Right renal pelvis (tissue), 4 donors: ENCODE measurements at places on chromosomes 6 and 20.

DNA sequence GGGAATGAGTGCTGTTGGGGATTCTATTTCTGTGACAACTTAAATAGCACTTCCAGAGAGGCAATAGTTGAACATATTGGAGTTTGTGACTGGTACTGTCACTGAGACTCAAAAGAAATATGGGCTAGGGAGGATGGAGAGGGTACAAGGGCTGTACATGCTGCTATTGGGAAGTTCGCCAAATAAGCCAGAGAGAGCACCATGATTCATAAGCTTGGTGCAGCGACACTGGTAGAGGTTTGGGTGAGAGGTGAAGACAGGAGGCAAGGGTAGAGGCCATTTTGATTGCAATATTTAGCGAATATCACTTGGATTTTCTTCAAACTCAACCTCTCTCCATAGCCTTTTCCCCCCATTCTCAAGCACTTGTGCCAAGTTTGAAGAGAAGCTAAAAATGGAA is 214.3 kb downstream of the OGFRL1 start:
- no peak for DNase-seq

DNA sequence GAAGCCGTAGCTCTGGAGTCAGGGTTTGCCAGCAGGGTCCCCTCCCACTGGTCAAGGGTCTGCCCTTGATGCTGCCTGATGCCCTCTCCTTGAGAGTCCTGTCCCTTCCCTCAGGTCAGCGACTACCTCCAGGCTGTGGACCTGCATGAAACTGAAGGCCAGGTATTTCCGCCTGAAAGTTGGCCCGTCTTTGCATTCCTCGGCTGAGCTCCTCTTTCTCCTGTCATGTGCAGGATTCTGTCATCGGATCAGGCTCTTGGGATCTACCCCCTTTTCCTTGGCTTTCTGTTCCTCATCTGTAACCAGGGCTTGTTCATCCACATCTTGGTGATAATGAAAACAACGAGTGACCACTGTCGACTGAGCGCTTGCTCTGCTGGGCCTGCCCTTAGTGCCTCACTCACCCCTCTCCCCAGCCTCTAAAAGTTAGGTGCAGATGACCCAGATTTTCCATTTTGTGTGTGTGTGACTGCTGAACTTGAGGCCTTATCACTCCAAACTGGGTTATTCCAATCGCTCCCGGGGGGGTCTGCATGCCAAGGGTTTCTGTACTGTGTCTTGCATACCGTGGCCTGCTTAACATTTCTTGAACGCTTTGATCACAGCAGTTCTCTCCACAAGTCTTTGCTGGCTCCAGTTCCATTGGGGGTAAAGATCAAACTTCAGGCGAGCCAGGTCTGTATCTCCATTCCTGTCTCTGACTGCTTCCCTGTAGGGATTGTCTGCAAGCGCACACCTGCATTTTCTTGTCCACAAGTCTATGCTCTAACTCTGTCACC is 81.6 kb downstream of the DTD1 start:
- no peak for DNase-seq

- no peak for DNase-seq
Observed at GRCh38 chr20:11652128-11652527, 265.6 kb upstream of the BTBD3 start.

GRCh38 chr20:1964061-1964460 is 29.8 kb downstream of the PDYN start:
- DNase-seq: no peak

DNA sequence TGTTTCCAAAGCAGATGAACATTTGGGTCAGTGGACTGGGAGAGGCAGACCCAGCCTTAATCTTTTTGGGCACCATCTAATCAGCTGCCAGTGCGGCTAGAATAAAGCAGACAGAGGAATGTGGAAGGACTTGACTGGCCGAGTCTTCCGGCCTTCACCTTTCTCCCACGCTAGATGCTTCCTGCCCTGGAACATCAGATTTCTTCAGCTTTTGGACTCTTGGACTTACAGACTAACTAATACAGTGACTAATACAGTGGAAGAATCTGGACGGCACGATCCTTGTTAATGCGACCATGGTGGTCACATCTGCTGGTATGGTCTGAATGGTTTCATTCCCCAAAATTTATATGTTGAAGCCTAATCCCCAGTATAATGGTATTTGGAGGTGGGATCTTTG is 122.6 kb upstream of the NXT1 start:
- DNase-seq: no peak

GRCh38 chr6:51094271-51094670 is 275.6 kb downstream of the TFAP2B start:
- DNase-seq: no peak

GRCh38 chr20:17500826-17501225 is 30.4 kb downstream of the BFSP1 start:
- DNase-seq: no peak

DNA sequence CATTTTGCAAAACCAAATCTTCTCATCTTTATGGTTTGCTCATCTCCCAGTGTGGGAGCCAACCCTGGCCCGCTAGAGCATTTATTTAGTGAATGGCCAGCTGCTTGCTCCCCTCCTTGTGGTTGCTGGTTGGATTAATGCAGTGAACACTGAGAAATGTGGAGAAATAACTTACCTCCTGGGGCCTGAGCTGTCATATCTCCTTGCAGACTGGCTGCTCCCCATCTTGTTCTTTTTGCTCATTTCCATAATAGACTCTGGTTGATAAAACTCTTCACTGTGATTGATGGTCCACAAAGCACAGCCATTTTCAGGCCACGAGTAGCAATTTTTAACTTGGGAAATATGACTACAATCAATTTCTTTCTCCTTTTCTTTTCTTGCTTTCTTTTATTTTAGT is 1078.5 kb upstream of the FLRT3 start:
- DNase-seq: no peak

- no peak for DNase-seq
Observed at GRCh38 chr6:38452816-38453660, 186.7 kb downstream of the BTBD9 start.

DNA sequence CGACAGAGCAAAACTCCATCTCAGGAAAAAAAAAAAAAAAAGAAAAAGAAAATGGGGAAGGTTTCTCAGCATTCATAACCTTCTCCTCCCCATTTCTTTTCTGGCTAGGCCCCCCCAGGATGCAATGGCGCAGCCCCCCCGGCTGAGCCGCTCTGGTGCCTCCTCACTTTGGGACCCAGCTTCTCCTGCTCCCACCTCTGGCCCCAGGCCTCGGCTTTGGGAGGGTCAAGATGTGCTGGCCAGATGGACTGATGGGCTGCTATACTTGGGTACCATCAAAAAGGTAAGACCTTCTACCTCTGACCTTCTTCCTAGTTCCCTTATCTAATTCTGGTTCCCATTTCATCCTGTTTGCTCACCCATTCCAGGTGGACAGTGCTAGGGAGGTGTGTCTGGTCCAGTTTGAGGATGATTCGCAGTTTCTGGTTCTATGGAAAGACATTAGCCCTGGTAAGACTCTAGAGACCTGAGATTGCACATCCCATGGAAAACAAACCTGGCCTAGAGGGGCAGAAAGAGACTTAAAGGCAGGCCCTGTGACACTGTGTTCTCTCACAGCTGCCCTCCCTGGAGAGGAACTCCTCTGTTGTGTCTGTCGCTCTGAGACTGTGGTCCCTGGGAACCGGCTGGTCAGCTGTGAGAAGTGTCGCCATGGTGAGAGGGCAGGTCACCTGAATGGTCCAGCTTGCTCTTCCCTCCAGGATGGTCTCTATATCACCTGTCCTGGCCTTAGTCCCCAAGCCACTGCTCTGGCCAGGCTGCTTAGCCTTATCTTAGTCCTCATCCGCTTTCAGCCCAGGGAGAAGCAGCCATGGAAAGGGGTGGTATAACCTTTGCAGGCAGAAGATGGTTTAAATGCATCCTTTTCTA is 1.6 kb downstream of the PHF1 start:
- DNase-seq: no peak

DNA sequence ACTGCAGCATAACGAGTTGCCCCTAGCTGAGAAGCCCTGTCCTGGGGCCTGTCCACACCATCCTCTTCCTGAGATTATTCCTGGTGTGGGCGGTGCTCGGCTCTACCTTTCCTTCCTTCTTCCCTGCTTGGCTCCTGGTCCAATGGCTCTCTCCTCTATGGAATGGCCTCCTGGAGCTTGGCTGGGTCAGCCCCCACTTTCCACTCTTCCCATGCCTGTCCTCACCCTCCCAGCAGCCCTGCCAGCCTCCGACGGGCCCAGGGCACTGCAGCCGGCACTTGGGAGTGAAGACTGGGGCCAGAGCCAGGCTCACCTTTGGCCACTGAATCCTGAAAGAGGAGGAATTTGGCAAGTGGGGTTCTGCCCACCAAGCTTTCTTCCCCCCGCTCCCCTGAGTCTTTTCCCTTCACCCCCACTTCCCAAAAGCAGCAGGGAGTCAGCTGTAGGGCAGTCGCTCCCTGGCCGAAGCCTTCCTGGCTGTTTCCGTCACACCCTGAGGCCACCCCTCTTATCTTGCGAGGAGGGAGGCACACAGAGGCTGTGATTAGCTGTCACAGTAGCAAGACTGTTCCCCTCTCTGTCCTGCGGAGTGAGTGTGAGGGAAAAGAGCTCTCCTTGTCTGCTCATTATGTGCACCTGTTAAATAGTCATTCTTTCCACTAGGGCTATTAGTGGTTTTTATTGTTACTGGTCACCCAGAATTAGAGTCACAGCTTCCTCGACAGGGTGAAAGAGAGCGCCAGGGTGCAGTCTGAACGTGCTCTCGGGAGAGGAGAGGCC is 6.3 kb upstream of the CDSN start:
- no peak for DNase-seq

DNA sequence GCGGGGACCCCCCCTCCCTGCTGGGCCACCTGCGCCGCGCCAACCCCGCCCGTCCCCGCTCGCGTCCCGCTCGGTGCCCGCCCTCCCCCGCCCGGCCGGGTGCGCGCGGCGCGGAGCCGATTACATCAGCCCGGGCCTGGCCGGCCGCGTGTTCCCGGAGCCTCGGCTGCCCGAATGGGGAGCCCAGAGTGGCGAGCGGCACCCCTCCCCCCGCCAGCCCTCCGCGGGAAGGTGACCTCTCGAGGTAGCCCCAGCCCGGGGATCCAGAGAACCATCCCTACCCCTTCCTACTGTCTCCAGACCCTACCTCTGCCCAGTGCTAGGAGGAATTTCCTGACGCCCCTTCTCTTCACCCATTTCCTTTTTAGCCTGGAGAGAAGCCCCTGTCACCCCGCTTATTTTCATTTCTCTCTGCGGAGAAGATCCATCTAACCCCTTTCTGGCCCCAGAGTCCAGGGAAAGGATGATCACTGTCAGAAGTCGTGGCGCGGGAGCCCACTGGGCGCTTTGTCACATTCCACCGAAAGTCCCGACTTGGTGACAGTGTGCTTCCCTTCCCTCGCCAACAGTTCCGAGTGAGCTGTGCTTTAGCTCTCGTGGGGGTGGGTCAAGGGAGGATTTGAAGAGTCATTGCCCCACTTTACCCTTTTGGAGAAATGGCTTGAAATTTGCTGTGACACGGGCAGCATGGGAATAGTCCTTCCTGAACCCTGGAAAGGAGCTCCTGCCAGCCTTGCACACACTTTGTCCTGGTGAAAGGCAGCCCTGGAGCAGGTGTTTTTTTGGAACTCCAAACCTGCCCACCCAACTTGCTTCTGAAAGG is 2.1 kb downstream of the VEGFA start:
- no peak for DNase-seq

DNA sequence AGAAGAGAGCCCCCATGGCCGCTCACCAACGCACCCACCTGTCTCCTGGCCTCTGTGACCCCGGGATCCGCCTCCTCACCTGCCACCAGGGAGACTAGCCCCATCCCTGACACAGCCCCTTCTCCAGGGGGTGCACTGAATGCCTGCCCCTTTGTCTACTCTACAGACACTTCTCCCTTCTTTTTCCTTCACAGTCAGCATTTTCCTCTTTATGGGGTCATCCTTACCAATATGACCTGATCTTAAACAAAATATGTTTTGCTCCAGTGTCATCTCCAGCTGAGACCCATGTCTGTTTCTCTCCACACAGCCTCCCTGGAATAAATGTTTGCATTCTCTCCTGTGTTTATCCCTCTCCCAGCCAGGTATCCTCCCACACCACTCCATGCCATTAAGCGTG is 14.6 kb upstream of the CCR6 start:
- no peak for DNase-seq

DNA sequence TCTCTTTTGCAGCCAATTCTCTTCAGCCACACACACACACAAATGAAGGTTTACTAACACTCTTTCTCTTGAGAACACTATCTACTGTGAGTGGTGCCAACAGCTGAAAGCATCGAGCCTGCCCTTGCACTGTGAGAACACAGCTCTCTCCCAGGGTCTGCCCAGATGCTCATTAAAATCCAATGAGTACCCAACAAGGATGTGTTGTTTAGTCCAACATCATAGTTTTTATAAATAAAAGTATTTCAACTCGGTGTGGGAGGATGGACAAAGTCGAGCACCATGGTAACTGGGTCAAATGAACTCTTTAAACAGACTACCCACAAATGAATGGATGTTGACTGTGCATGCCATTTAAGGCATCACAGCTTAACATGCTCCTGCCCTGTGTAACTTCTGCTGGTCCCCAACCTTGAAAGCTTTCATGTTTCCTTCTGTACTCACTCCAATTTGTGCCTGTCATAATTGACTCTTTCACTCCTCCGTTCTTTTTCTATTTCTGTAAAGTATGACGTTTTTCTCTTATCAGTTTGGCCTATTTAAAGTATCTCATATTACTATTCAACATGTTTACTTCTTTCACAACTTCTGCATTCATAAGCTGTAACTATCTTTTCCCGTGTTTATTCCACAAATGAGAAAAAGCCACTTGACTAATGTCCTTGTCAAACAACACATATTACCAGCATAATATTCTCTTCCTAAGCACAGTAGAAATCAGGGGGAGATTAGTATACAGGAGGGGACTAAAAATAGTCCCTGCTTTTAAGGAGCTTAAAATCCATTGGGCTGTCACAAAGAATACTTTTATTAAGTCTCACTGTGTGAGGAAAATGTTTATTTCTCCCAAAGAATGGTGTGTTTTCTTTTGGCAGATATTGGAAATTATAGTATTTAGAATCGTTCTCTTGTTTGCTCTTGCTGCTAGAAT is 215.4 kb downstream of the RFPL4B start:
- DNase-seq: no peak

GRCh38 chr20:1775117-1775516 is 117.5 kb upstream of the SIRPG start:
- no peak for DNase-seq

- DNase-seq: no peak
Observed at GRCh38 chr20:48921883-48922820, 641 bp downstream of the ARFGEF2 start.

DNA sequence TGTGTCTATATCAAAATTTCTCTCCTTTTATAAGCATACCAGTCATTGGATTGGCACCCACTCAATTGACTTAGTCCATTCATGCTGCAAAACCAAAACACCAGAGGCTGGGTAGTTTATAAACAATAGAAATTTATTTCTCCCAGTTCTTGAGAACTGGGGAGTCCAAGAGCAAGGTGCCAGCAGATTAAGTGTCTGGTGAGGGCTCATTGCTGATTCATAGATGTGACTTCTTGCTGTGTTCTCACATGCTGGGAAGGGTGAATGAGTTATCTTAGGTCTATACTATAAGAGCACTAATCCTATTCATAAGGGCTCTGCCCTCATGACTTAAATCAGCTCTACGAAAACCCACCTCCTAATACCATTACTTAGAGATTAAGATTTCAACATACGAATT is 501.4 kb downstream of the EPM2A start:
- no peak for DNase-seq

- no peak for DNase-seq
Observed at GRCh38 chr6:45000833-45001232, 327.3 kb upstream of the RUNX2 start.
